Renal pelvis (tissue), 12 donors: ENCODE measurements at places on chromosomes 11 and 22. TPM values are rescaled to one million over a fixed set of nuclear protein-coding genes. Genes with fewer than 3 reads are reported as not detected.

- no peak for DNase-seq
Observed at GRCh38 chr11:93515441-93516025, 27.7 kb downstream of the SMCO4 start.

GRCh38 chr22:50081426-50082196 lies 3.6 kb downstream of the MLC1 start:
- no peak for DNase-seq

DNA sequence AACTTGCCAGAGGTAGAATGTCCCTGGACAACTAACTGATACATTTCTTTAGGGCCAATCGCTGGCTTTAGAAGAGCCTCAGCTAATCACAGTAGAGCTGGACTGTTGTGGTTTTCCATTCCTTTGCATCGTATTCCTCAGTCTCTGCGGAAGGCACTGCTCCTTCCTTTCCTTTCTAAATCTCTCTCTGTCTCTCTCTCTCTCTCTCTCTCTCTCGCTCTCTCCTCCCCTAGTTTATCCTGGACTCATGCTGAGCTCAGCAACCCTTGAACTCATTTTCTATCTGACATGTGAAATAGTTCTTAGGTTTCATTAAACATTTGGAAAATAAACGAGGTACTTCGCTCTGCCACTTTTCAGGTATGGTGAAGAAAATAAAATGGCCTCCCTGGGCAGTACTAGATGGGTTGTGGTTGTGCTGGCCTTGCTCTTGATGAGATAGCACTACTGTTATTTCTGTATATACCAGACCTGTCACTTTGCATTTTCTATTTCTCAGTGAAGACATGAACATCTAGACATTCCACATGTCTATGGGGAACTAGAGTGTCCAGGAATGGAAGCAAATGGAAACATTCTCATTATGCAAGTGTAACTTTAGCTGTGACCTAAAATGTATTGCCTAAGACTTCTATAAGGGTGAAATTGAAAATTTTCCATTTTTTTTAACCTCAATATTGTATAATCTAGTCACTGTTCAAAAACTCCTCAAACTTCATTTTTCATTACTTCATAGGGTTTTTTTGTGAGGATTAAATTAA lies 12.0 kb upstream of the SESN3 start:
- no peak for DNase-seq

DNA sequence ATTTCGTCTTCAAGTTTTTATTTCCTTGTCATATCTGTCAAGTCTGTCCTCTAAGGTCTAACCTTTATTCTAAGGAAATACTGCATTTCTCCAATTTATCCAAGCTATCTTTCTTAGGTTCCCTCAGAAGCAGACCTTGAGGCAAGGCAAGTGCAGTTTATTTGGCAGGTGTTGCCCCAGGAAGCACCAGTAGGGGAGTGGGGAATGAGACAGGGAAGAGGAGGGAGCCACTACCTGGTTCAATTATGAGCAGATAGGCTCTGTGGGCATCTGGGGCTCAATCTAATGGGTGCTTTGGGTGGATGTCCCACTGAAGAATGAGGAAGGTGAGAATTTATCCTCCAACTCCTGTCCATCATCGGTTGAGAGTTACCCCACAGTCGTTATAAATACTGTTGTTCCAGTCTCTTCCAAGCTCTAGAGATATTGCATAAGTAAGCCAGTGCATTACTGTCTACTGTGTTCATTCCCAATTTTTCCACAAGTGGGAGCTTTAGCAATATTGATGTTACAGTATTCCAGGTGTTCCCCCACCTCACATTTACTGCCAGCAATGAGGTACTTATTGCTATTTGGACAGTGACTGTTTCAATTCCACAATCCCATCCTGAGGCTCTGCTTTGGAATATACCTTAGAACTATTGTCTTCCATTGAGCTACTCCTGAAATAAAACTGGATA lies 154.9 kb upstream of the CEP126 start:
- DNase-seq, result no peak

GRCh38 chr22:20646906-20647305 lies 127.0 kb upstream of the SERPIND1 start:
- DNase-seq, result no peak

DNA sequence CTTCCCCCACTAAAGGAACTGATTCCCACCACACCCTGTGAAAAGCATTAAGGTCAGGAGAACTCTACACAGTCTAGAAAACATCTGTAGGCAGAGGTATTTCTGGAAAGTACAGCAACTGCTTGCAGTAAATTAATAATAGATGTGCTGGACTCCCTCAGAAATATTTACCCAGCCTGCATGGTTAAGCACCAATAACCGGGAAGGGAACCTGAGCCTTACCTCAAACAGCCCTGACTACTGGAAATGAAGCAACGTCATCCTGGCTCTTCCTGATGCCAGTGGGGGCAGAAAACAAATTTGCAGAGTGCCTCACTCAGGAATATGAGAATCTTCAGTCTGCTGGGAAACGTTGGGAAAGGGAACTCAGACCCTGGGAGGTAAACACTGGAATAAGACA lies 318.1 kb downstream of the TENM4 start:
- DNase-seq, result no peak

DNA sequence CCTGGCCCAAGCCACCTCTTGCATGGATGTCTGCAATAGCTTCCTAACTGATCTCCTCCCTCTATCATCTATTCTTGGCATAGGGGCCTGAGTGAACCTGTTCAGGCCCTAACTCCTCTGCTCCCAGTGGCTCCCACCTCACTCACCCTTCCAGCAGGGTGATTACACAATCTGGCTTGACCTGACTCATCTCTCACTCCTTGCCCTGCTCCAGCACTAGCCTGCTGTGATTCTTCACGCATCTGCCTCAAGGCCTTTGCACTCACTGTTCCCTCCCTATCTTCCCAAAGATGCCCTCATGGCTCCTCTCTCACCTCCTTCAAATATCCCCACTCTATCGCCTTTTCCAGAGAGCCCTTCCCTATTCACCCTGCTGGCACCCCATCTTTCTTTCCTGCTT lies 10.5 kb downstream of the SCN4B start:
- DNase-seq, result no peak

DNA sequence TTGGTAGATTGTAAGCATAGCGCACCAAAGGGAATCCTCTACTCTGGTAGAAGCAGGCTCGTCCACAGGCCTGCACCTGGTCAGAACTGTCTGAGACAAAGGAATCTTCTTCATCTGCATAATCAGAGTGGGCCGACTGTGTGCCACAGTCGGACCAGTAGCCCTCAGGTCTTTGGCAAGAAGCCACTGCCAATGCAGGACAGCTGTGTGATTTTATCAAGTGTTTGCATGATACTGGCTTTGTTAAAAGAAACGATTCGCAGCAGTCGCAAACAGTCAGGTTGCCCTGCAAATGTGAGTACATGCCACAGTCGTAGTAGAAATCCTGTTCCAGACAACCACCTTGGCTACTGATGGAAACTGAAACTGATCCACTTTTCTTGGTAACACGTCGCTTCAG lies 4.9 kb upstream of the CCDC34 start:
- no peak for DNase-seq

GRCh38 chr11:44968510-44968909 lies 17.8 kb upstream of the TP53I11 start:
- no peak for DNase-seq

DNA sequence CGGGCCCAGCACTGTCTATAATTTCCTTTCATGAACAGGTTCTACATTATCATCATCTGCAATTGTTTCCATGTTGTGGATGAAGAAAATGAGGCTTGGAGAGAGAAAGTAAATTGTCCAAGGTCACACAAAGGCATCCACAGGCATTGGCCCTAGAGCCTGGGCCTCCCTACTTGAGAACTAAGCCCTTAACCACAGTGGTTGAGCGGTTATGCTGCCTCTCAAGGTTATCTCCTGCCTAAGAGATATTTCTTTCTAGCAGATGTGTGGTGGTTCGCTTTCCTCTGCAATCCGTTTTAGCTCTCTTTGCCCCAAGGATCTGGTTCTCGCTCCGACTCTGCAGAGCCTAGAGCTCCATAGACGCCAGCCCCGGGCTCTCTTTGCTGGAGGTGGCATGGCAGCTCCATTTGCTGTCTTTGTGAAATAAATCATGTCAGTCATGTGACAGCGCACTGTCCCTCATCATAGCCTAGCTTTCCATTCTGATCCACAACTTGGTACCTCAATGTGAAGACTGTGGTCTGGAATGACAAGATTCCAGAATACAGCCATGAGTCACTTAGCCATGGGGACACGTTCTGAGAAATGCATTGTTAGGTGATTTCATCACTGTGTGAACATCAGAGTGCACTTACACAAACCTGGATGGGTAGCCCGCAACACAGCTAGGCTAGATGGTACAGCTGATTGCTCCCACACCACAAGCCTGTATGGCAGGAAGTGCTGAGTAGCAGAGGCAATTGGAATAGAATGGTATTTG lies 27.2 kb downstream of the RPS6KA4 start:
- DNase-seq, result no peak

DNA sequence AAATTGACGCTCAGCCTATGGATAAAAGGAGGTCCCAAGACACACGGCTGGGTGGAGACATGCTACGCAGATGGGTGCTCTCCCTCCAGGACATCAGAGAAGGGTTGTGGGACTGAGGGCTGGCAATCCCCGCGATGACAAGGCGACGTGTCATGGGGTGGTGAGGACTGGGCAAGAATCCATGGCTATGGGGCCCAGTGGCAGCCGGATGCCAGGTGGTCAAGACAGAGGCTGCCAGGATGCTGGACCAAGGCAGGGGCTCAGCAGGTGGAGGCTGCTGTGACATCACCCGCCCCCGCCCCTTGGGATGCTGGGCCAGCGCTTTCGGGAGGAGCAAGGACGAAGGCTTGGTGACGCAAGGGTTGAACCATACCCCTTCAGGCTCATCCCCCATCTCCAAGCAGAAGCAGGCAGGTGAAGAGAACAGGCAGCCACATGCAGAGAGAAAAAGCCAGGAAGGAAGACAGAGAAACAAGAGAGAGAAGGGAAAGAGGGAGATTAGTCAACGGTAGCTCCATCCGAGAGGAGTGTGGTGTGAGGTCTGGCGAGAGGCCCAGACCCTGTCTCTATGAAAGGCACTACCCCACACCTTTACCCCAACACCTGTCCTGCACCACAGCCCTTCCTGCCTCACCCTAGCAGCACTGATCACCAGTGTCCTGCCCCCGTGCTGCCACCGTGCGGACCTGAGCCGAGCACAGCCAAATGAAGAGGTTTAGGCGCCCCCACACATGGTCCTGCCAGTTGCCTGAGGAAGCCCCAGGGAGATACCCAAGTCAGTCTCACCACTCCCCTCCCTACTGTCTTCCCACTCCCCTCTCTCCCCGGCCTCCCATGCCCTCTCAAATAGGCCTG lies 24.1 kb upstream of the RASL10A start:
- no peak for DNase-seq

DNA sequence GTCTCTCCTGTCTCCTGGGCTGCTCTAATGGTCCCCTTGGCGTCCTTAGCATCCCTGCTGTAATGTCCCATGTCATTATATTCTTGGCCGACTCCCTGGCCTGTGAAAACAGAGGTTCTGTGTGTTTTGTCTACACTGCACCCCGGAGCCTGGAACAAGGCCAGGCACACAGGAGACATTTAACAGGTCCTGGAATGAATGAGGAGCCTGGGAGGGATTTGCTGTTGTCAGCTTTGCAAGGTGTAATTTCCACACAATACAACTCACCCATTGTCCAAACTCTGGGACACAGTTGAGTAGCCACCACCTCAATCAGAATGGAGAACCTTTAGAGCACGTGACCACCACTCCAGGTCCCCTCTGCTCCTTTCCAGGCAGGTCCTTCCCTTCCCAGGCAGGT lies 14.9 kb upstream of the PDGFB start:
- DNase-seq, result no peak

- DNase-seq, result no peak
Observed at GRCh38 chr11:126079621-126080124, 17.0 kb upstream of the CDON start.

- no peak for DNase-seq
Observed at GRCh38 chr11:47510209-47510608, 42.7 kb downstream of the CELF1 start.

GRCh38 chr22:50626850-50627641 lies 906 bp downstream of the ARSA start:
- DNase-seq, result no peak

OR5P2 gene
- not detected for polyA plus RNA-seq

CATSPERZ gene
- polyA plus RNA-seq, result not detected

MAP6 gene
- polyA plus RNA-seq, result 8.2 TPM

CNTN5 gene
- 18.4 TPM for polyA plus RNA-seq

OR8D1 gene
- not detected for polyA plus RNA-seq

HOATZ gene
- polyA plus RNA-seq, result 0.06 TPM

TLCD5 gene
- 15.2 TPM for polyA plus RNA-seq

RTN4R gene
- polyA plus RNA-seq, result 11.2 TPM

RIMBP3C gene
- 0.47 TPM for polyA plus RNA-seq

PKNOX2 gene
- polyA plus RNA-seq, result 14.8 TPM

CHRM1 gene
- polyA plus RNA-seq, result 0.07 TPM

SLC37A2 gene
- polyA plus RNA-seq, result 1.9 TPM

GPR83 gene
- 0.50 TPM for polyA plus RNA-seq
